Endothelial cell of coronary artery (primary cell): ENCODE measurements at places on chromosomes 13 and 19. TPM values are rescaled to one million over a fixed set of nuclear protein-coding genes. Genes with fewer than 3 reads are reported as not detected.

COMP gene
- total RNA-seq, result not detected in 2 replicates

KLK4 gene
- not detected in 2 replicates for total RNA-seq

CATSPERD gene
- total RNA-seq, result not detected in 2 replicates

ILF3 gene
- total RNA-seq, result 116 and 121 TPM in 2 replicates

SLC17A7 gene
- total RNA-seq, result 0.09 TPM in 2 replicates

DHDH gene
- 0.18 TPM in 1 of 2 replicates, not detected in the other for total RNA-seq

MEIOSIN gene
- total RNA-seq, result not detected in 2 replicates

LYPD3 gene
- not detected in 2 replicates for total RNA-seq

NBEA gene
- total RNA-seq, result 4.6 and 5.0 TPM in 2 replicates

TEX26 gene
- total RNA-seq, result not detected in 2 replicates

NCAN gene
- total RNA-seq, result not detected in 2 replicates

ZNF99 gene
- not detected in 2 replicates for total RNA-seq

SYDE1 gene
- total RNA-seq, result 6.6 and 13.2 TPM in 2 replicates

A1BG gene
- 6.0 and 10.4 TPM in 2 replicates for total RNA-seq

CEACAM3 gene
- not detected in 2 replicates for total RNA-seq

TPRX1 gene
- total RNA-seq, result not detected in 2 replicates

CYP4F11 gene
- not detected in 2 replicates for total RNA-seq

ZNF493 gene
- total RNA-seq, result 6.1 and 27.5 TPM in 2 replicates

ZNF426 gene
- 17.0 and 18.6 TPM in 2 replicates for total RNA-seq

UBE2L5 gene
- total RNA-seq, result not detected in 2 replicates

CACNG6 gene
- 1.6 and 3.3 TPM in 2 replicates for total RNA-seq

MEX3D gene
- total RNA-seq, result 67.0 and 70.2 TPM in 2 replicates

ATXN8OS gene
- total RNA-seq, result not detected in 2 replicates

ZNF320 gene
- total RNA-seq, result 3.6 and 6.5 TPM in 2 replicates

PNPLA6 gene
- 75.9 and 100 TPM in 2 replicates for total RNA-seq

LILRA5 gene
- not detected in 2 replicates for total RNA-seq

ZNF121 gene
- total RNA-seq, result 34.4 and 41.8 TPM in 2 replicates

RYR1 gene
- total RNA-seq, result under 0.01 and 0.18 TPM in 2 replicates

ACER1 gene
- total RNA-seq, result not detected in 2 replicates

NACC1 gene
- 53.1 and 55.5 TPM in 2 replicates for total RNA-seq

CFD gene
- 0.28 and 1.4 TPM in 2 replicates for total RNA-seq

PDX1 gene
- total RNA-seq, result not detected in 2 replicates

PHF11 gene
- total RNA-seq, result 6.6 and 7.2 TPM in 2 replicates

ZNF414 gene
- 2.7 and 5.9 TPM in 2 replicates for total RNA-seq

CABP5 gene
- not detected in 2 replicates for total RNA-seq

ARRDC5 gene
- total RNA-seq, result not detected in 2 replicates

FCER2 gene
- not detected in 2 replicates for total RNA-seq

LMTK3 gene
- under 0.01 and 0.28 TPM in 2 replicates for total RNA-seq

GJA3 gene
- total RNA-seq, result under 0.01 and 0.28 TPM in 2 replicates
